ENCODE measurements at places on chromosomes 5 and 9.

DNA sequence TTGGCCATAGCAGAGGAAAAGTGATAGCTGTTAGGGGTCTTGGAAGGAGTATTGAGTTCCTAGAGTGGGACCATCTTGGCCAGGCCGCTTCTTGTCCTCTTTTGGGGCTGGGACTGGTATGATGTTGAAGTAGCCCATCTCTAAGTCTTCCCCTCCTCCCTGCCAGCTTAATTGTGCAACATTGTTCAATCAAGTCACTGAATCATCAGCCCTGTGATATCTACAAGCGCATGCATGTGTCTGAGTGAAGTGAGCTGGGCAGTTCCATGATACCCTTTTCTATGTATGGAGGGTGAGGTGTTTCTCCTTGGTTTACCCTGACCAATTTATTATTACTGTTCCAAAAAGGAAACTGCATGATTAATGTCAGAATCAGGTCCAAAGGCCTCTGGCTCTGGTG lies 112.2 kb downstream of the C9orf152 start:
- DNase-seq = no peak

DNA sequence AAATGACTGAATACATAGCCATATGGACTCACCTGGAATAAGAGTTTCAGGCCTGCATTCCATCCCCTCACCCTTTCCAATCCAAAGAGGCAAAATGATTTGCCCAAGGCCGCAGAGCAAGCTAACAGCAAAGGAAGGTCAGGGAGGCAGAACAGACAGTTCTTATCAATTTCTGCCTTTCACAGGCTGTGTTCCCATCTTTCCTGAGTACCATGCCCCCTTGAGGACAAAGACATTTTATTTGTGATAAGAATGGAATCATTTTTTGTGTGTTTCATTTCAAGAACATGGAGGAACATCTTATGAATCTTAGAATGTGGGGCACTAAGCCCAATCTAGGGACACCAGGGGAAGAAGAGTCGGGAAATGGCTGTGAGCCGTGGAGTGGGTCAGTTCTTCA lies 13.9 kb downstream of the LHFPL2 start:
- no peak for DNase-seq

GRCh38 chr5:149809931-149810691 lies 80.0 kb downstream of the PPARGC1B start:
- DNase-seq = no peak

DNA sequence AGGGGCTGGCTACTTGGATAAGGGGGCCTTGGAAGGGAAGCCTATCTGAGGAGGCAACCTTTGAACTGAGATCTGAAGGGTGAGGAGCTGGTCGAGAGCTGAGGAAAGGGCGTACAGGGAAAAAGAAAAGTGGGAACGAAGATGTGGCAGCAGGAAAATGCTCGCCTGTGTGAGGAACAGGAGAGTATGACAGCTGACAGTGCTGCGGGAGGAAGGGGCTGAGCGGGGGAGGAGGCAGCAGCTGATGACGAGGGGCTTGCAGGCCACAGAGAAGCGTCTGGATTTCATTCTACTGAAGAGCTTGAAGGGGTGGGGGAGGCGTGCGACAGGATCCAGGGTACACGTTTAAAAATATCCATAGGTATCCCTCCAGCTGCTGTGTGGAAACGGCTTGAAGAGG lies 28.9 kb downstream of the SH3PXD2B start:
- DNase-seq = no peak

DNA sequence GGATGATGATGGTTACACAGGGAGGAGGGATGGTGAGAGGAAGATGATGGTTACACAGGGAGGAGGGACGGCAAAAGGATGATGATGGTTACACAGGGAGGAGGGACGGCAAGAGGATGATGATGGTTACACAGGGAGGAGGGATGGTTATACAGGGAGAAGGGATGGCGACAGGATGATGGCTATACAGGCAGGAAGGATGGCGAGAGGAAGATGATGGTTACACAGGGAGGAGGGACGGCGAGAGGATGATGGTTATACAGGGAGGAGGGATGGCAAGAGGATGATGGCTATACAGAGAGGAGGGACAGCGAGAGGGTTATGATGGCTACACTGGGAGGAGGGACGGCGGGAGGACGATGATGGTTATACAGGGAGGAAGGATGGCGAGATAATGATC lies 64.1 kb upstream of the FCN1 start:
- DNase-seq = no peak

- DNase-seq = no peak
Measured at GRCh38 chr9:93996863-93997262, 41.7 kb upstream of the BARX1 start.

GRCh38 chr5:82766206-82766605 lies 311.0 kb downstream of the TMEM167A start:
- no peak for DNase-seq

DNA sequence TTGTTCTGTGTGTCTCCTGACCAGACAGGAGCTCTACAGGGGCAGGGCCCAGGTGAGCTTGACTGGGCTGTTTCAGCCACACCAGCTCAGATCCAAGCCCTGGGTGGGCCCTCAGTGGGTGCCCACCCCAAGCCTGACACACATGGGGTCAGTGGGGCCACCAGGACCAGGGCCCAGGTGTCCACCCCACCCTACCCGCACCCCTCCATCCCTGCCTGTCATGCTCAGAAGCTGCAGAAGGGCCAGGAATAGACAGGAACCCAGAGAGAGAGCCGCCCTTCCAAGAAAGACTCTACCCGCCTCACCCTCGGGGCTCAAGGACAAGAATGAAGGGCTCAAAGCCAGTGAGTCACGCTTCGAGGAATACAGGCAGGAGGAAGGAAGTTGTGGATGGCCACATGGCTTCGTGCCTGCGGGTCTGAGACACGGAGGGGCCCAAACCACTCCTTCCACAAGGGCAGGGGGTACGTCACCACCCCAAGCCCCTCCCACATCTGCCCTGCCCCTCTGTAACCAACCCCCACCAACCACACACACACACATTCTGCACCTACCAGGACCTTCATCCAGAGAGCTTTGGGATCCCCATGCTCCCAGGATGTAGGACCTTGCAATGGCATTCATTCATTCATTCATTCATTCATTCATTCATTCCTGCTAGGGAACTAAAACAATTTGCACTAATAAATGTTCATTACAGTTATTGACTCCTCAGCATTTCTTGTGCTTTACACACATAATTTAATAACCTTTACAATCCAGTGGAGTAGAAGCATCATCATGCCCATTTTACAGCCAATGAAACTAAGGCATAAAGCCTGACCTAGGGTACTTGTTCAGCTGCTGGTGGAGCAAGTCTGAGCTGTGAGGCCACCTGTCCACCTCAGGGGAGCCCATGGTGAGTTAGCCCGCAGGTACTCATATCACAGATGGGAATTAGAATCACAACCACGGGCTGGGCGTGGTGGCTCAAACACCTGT lies 55.9 kb upstream of the STXBP1 start:
- DNase-seq = peak; percentile 27

DNA sequence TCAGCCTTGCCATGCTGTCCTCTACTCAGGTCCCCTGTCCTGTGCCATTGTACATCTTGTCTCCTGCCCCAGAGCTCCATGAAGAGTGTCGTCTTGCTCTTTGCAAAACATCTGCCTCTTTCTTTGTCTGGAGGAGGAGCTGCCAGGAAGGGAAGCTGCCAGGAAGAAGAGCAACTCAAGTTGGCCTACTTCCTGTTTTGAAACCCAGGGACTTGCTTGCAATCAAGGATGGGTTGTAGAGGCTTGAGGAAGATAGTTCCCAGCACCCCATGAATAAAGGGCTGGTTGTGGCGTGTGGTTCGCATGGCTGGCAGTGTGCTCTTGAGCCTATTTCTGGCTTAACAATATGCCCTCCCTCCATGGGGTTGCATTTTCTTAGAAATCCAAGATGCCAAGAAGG lies 53.0 kb upstream of the CPEB4 start:
- DNase-seq = no peak

- DNase-seq = no peak
Measured at GRCh38 chr5:181217803-181218062, 5.3 kb upstream of the TRIM41 start.

- DNase-seq = no peak
Measured at GRCh38 chr9:15306068-15306756, 804 bp downstream of the TTC39B start.

Measured in stimulated activated CD8-positive, alpha-beta memory T cell treated with anti-CD3 and anti-CD28 coated beads, Interleukin-4, amount 100 ng/mL, for 4 hours (primary cell).